ENCODE measurements at places on chromosomes 7 and 10. TPM values are rescaled to one million over a fixed set of nuclear protein-coding genes. Genes with fewer than 3 reads are reported as not detected.

DNA sequence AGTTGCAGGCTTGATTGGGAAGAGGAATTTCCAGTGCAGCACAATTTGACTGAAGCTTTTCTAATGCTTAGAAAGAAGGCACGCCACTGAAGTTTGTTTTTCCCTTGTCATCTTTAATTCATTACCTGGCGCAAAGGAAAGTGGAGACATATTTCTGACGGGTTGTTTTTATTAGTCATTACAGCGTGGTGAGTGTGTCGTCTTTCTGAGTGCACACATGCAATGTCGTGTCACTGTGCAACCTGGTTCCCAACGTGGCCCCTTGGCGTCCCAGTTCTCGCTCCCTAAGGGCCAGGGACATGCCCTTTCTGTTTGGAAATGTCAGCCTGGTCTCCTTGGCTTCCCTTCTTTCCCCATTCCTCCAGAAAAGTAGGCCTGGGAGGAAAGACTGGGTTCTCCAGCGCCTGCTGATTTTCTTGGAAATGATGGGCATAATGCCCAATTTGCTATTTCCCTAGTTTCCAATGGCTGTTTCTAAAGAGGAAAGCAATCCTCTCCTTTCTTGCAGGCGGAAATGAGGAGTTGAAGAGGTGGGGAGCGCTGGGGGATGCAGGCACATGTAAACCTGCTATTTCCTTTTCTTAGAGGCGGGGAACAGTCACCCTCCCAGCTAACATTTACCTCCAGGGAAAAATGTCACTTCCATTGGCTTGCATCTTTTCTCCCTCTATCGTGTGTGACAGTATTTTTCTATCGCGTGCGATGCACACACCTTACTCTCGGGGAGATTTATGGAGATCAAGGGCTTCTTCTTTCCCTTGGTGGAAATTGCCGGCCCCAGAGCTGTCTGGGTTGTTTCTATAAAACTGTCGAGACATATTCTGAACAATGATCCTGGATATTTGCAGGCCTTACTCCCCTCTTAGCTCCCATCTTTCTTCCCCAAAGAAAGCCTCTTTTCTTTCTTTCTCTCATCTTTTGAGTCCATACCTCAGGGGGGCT is 249.8 kb downstream of the ARHGAP12 start:
- DNase-seq: no peak

DNA sequence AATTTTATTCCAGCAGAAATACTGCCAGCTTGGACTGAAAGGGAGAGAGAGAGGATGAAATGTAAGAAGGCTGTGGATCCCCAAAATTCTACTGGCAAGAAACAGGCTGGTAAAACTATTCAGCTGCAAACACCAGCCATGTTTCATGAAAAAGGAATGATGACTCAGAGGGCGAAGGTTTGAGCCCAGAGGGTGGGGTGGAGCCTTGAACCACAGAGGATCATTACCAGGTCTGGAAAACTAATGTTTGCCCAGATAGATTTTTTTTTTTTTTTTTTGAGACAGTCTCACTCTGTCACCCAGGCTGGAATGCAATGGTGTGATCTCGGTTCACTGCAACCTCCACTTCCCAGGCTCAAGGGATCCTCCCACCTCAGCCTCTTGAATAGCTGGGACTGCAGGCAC is 41.7 kb upstream of the NRF1 start:
- no peak for DNase-seq

HOXA6 gene
- 15.4 TPM for total RNA-seq

- no peak for DNase-seq
Measured at GRCh38 chr10:35339942-35340341, 3.6 kb downstream of the CCNY start.

TAS2R40 gene
- total RNA-seq: not detected

DNA sequence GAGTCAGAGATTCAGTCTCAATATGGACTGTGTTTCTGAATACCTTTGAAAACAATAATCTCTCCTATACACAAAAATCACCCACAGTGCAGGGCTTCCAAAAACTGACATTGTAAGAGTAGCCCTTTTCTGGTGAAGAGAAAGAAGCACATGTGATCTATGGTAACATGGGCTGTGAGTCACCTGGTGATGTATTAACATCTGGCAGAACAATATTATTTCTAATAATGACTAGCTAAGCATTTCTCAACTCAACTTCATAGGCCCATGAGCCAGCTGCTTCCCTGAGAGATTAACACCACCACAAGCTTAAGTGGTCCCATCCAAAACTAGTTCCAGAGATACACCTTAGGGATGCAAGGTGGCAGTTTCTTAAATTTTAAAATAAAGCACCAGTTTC is 331.0 kb upstream of the NRP1 start:
- DNase-seq: no peak

NUDT13 gene
- 3.5 TPM for total RNA-seq

TUBAL3 gene
- not detected for total RNA-seq

PTPRN2 gene
- 1.6 TPM for total RNA-seq

GRCh38 chr10:28331841-28332240 is 29.0 kb upstream of the MPP7 start:
- no peak for DNase-seq
